ENCODE measurements at places on chromosomes 16 and 17.

- DNase-seq, result no peak
Measured at GRCh38 chr17:37478187-37478586, 11.5 kb upstream of the DUSP14 start.

- no peak for DNase-seq
Measured at GRCh38 chr17:72152387-72152929, 31.6 kb downstream of the SOX9 start.

- peak; percentile 54 for DNase-seq
Measured at GRCh38 chr17:81142301-81143199, 22.8 kb upstream of the PVALEF start.

- no peak for DNase-seq
Measured at GRCh38 chr17:20706751-20707373, 127.3 kb downstream of the CDRT15L2 start.

DNA sequence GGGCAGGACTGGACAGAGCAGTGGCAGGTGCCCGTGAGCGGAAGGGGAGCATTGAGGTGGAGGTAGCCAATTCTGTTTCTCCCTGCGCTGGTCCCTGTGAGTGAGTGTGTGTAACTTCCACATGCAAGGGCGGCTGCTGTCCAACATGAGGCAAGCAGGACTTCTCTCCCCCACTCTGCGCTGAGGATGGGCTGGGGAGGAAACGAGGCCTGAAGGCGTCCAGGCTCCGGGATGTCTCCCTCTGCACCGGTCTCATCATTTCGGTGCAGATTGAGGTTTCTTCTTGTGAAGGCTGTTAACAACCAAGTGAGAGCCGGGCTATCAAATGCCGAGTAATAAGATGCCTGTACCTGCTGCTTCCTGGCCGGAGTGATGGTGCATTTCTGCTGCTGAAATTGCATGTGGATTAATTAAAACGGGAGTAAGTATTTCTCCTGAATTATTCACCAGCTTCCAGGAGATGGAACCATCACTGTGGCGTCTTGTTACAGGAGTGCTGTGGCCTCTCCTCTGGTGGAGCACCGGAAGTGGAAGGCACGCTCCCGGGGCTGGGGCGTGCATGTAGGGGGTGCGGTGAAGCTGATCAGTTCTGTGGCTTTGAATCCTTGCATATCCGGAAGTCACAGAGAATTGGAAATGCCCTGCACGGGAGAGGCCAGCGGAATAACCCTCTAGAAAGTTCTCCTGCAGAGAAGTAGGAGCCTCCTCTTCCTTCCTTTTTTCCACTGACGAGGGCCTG is 41.7 kb upstream of the MGAT5B start:
- DNase-seq, result peak; percentile 16

DNA sequence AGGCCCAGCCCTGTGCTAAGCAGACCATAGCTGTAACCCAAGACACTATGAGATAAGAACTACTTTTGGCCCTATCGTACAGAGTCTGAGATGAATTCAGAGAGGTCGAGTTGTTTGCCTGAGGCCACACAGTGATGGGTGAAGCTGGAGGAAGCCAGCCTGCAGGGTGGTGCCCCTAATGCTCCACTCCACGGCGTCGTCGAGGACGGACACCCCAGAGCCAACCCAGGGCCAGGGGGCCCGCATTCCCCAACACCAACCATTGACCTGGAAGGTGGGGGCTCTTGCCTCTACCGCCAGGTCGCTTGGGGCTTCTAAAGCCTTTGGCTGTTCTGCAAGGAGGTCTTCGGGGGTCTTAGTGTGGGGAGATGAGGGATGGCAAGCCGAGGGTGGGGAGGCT is 84.1 kb downstream of the IRF8 start:
- DNase-seq, result no peak

- no peak for DNase-seq
Measured at GRCh38 chr16:57316390-57317017, 32.0 kb upstream of the PLLP start.

DNA sequence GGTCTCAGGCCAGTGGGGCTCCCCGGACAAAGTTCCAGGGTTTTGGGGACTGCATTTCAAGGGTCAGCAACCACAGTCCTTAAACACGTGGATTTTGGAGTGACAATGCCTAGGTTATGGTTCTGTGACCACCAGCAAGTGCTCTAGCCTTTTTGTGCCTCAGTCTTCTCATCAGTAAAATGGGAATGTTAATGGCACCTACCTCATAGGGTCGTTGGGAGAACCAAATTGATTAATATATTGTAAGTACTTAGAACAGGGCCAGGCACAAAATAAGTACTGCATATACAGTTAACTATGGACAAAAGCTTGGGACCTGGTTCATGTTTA is 13.8 kb downstream of the IL4R start:
- no peak for DNase-seq

DNA sequence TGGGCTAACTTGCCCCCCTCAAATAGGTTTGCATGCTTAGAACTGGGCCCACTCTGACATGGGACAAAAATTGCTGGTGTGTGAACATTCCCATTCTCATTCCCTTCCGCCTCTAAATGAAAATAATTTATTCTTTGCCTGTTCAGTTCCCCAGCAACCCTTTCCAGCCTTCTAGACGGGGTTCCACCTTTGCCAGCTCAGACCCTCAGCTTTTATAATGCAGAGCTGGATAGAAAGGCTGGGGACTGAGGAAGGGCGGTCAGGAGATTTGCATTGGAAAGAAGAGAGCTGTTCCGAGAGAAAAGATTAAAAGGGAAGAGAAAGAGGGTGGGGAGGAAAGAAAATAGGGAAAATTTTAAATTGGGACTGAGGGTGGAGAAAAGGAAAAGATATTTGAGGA is 151.1 kb upstream of the WSCD1 start:
- no peak for DNase-seq

DNA sequence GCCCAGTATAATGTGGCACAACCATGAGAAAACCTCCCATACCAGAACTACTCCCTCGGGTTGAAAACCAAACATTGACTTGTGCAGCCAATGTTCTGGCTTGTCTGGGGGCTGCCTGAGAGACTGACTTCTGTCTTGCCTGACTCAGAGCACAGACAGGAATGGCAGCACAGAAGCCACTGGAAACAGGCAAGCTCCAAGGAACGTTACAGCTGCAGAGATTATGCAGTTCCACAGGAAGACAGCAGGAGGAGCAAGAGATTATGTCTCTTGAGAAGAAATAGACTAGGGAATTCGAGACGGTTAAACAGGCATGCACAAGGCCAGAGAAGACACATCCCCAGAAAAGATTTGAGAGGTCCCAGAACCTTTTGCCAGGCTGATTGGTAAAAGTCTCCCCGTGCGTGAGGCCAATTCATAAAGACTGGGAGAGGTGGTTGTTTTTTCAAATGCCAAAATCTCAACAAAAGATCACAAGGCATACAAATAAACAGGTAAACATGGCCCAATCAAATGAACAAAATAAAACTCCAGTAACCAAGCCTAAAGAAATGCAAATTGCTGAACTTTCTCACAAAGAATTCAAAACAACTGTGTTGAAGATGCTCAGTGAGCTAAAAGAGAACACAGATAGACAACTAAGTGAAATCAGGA is 90.6 kb upstream of the CDH5 start:
- DNase-seq, result no peak

- no peak for DNase-seq
Measured at GRCh38 chr16:81744385-81744784, 34.7 kb upstream of the PLCG2 start.

GRCh38 chr16:46843898-46844642 is 13.1 kb upstream of the C16orf87 start:
- DNase-seq, result no peak

DNA sequence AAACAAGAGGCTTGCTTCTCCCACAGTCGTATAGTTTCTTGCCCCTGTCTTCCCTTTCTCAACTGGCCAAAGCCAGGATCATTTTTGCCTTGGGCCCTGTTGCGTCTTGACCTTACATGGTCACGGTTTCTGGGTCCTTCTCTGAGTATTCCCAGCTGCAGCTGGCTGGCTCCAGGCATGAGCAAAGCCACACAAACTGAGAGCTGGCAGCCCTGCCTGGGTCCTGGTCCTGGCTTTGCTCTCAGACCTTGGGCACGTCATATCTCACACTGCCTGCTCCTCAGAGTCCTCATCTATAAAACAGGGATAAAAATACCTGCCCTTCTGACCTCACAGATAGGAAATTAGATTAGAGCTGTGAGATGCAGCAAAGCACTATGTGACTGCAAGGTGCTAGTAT is 277.6 kb downstream of the CBLN1 start:
- DNase-seq, result no peak

- no peak for DNase-seq
Measured at GRCh38 chr17:16439303-16439791, 24.0 kb downstream of the TRPV2 start.

- DNase-seq, result no peak
Measured at GRCh38 chr16:21265104-21265837, 12.8 kb downstream of the CRYM start.

- no peak for DNase-seq
Measured at GRCh38 chr16:23081675-23082119, 67.6 kb downstream of the USP31 start.

GRCh38 chr17:14015271-14015670 is 54.0 kb upstream of the COX10 start:
- no peak for DNase-seq

DNA sequence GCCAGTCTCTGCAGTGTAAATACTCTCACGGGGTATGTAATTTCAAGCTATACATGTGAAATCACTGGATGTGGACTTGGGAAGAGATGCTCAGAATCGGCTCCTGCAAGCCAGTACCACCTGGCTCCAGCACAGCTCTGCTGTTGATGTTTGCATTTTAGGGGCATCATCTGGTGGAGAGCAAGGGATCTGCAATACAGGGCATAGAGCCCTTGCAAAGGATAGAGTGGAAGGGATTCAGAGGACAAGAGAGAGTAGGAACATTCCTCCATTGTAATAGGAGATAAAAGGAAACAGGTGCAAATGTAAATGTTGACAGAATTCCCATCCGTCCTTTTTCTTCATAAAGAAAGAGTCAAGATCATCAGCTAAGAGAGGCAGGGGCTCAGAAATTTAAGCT is 184.1 kb downstream of the PMP22 start:
- DNase-seq, result no peak

DNA sequence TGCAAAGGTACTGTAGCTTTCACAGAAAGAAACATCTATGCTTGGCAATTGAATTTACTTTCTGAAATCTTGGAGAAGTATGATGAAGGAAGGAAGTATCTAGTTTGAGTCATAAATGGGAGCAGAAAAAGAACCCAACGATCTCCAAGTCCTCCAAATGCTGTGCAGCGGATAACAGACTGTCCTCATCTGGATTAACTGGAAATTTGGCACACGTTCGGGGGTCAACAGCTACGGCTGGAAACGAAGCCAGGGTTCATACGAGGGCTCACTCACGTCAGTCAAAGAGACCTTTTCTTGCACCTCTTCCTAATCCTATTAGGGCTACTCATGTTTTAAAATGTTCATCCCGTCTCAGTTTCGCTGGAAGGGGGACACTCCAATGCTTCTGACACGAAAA is 152.0 kb downstream of the ZFHX3 start:
- no peak for DNase-seq

GRCh38 chr17:57756951-57757350 is 11.9 kb upstream of the CCDC182 start:
- DNase-seq, result no peak

DNA sequence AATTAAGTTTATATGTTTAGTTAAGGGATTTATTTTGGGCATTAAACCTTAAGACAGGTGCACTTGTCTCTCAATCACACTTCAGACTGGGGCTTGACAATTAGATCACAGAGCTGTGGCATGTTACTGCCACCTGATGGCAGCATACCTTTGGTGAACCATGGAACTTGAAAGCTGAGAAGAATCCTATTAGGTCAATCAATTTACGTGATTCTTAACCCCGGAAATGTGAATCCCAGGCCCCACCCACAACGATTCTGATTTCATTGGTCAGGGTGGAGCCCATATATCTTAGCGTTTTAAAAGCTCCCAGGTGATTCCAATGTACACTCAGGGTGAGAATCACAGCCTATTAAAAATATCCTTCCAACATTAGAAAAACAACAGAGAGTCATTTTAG is 91.0 kb downstream of the GSG1L start:
- DNase-seq, result no peak

GRCh38 chr17:76089680-76090516 is 10.9 kb downstream of the ZACN start:
- DNase-seq, result no peak

DNA sequence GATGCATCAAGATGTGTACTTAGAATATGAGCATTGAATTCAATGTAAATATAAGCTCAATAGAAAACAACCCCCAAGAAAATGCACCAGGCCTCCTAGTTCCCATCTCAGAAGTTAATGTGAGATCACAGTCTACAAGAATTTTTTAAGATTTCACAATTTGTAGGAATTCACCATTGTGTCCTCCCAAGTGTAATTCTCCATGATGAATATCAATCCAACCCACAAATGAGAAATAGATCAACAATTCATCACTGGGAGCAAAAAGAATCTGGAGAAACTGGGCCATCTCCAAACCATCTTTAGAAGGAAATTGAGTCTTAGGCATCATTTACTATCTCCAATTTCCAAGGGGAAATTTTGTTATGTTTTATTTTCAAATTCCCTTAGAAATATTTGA is 310.5 kb upstream of the GOT2 start:
- no peak for DNase-seq

GRCh38 chr17:46772475-46773220 is 45.8 kb downstream of the WNT3 start:
- DNase-seq, result peak; percentile 26

DNA sequence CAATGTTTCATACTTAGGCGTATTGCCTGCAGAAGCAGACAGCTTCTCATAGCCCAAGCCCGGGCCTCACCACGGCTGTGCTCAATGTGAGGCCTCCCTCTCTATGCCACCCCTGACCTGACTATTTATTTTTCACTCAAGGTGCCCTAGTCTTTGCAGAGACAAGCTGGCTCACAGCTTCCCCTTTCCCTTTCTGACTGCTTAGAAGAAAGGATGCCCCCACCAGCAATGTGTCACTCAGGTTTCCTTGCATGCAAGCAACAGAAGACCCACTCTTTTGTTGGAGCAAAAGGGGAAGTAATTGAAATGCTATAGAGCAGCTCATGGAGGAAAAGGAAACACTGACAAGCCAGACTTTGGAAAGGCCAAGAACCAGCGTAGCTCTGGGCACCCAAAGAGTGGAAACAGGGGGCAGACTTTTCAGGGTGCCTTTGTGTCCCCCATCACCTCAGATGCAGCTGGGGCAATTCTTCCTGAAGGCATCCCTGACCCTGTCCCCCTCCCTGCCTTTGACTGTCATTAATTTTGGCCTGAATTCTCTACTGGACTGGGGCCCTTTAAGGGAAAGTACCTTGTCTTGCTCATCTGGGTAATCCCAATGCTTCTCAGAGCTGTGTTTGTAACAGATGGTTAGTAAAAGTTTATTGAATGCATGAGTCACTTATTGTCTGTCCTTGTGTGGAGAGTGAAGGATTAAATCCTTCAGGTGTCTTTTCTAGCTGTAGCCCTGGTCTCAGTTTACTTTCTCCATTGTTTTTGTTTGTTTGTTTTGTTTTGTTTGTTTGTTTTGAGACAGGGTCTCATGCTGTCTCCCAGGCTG is 17.8 kb downstream of the RGS9 start:
- no peak for DNase-seq

GRCh38 chr16:77823067-77823466 is 34.7 kb downstream of the VAT1L start:
- no peak for DNase-seq

GRCh38 chr16:2776500-2777139 is 460 bp downstream of the ELOB start:
- DNase-seq, result peak; percentile 66

GRCh38 chr17:1473170-1473569 is 17.1 kb upstream of the CRK start:
- DNase-seq, result no peak

Data from right kidney (tissue), 9 donors.